ENCODE measurements at places on chromosomes 3 and 15.
A peak's percentile ranks its signal among the peaks of the same experiment; 100 is the strongest.

GRCh38 chr3:161271646-161272045, 50.5 kb downstream of the NMD3 start:
- no peak for DNase-seq

GRCh38 chr15:42932833-42933515, 12.4 kb upstream of the TTBK2 start:
- no peak for DNase-seq

GRCh38 chr15:41024885-41025284, 71.6 kb downstream of the CHAC1 start:
- no peak for DNase-seq

- no peak for DNase-seq
These were observed 97.6 kb downstream of the TPRG1 start for GRCh38 chr3:189269365-189269764.

GRCh38 chr15:70036585-70037291, 61.0 kb downstream of the TLE3 start:
- no peak for DNase-seq

- no peak for DNase-seq
These were observed 10.7 kb upstream of the SHISA5 start for GRCh38 chr3:48514431-48515227.

DNA sequence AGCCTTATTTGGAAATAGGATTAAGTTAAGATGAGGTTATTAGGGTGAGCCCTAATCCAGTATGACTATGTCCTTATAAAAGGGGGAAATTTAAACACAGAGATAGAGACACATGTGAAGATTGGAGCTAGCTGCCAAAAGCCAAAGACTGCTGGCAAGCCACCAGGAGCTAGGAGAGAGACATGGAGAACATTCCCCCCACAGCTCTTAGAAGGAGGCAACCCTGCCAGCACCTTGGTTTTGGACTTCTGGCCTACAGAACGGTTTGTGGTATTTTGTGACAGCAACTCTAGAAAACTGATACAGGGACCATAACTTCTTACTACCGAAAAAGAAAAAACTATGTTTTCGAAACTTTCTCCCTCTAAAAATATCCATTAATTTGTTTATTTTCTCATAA, 245.3 kb upstream of the RARB start:
- DNase-seq: no peak

- no peak for DNase-seq
These were observed 304.0 kb downstream of the CACNA2D3 start for GRCh38 chr3:54426381-54426780.

DNA sequence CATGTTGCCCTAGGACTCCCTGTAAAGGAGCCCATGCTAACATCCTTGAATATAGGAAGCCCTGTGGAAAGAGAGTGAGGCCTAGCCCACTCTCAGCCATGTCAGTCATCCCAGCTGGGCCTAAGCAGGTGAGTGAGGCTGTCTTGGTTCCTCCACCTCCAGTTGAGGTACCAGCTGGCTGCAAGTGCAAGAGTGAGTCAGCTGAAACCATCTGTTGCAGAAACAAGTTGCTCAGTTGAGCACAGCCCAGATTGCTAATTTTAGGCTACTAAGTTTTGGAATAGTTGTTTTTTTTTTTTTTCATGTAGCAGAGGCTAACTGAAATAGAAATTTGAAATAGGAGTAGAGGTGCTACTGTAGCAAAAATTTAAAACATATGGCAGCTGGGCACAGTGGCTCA, 43.7 kb upstream of the ADPGK start:
- DNase-seq: no peak

DNA sequence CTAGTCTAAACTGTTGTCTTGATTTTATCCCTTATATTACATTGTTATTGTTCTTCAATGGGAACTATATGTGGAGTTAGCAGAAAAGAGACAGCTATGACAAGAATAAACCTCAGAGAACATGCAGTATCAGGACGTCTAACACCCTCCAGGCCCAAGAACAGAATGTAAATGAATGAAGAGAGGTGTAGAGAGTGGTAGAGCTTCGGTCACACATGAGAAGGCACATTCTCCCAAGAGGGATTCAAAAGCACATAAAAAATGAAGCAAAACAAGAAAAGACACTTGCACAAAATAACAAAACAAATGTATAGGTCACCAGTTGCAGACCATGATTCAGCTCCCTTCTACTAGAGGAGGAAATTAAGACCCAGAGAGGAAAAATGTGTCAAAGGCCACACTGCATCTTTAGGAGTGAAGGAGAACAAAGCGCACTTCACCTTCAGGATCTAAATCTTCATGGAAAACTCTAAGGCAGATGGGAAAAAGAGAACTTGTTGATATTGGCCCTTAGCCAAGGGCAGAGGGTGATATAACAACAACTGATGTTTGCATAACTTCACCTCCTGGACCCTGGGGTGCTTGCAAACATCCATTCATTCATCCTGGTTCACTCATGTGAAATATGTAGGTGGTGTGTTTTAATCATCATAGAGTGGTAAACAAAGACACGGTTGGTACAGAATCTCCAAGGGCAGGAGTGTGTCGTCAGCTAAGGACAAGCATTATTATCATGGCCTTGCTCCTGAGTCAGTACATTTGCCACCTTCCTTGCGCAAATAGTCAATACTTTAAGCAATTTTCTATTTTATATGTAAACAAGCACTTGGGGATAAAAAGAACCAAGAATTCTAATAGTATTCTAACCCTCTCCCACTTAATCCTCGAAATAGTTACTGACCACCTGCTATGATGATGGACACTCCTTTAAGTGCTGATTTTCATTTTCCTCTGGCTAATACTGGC, 8.8 kb downstream of the NEK10 start:
- DNase-seq: no peak

GRCh38 chr3:16720367-16720940, 115.2 kb upstream of the DAZL start:
- no peak for DNase-seq

GRCh38 chr3:9041626-9042025, 78.4 kb upstream of the RAD18 start:
- DNase-seq: no peak

DNA sequence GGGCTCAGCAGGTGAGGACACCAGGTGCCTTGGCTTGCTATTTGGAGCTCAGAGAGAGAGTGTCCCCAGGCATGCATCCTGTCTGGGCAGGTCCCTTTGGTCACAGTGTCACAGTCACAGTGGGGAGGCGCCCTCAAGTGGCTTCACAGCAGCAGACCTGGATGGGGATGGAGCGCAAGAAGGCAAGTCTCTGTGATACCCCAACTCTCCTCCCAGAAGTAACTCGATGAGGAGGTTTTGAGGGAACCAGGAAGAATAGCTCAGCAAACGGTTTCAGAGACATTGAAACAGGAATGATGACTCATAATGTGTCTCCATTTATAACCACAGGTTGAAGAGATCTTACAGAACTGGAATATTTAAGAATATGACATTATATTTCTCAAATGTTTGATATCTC, 66.5 kb upstream of the SH3GL3 start:
- no peak for DNase-seq

DNA sequence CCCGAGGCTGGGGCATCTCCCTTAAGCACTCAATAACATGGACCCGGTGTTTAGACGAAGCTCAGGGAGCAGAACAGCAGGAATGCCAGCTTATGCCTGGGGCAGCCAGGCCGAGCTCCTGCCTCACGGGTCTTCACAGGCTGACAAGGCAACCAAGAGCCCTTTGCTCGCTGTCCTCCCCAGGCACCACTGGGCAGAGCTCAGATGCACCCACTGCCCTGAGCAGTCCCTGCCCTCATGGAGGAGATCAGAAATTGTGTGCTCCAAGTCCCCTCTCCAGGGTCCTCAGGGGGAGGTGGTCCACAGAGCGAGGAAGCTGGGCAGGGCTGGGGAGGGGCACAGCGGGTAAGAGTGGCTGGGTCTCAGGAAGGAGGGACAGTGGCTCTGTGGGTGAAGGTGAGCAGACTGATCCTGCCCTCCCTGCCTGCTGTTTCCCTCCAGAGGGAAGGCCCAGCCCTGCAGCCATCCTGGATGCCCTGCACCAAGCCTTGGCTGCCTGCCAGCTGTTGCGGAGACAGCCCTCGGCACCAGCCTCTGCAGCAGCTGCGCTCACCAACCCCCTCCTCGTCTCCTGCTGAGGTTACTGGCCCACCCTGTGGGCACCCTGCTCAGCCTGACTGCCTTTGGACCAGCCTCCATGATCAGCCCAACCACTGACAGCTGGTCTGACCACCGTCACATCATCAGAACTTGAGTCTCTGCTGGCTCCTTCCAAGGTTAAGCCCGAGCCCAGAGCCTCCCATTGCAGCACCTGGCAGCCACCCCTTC, 21.1 kb upstream of the GP9 start:
- no peak for DNase-seq

DNA sequence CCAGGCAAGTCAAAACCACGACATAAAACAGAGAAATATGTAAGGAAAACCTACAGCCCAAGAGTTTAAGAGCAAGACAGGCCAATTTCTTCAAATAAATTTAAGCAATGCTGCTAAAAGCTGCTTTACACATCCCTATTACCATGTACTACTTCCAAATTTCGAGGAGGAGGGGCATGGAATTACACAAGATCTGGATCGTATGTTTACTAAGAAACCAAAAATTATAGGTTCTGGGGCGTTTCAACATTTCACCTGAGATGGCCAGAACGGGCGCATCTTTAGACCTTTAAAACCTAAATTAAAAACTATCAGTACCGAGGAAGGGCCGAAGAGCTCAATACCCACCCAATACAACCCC, 664 bp upstream of the NR2C2 start:
- DNase-seq: no peak

DNA sequence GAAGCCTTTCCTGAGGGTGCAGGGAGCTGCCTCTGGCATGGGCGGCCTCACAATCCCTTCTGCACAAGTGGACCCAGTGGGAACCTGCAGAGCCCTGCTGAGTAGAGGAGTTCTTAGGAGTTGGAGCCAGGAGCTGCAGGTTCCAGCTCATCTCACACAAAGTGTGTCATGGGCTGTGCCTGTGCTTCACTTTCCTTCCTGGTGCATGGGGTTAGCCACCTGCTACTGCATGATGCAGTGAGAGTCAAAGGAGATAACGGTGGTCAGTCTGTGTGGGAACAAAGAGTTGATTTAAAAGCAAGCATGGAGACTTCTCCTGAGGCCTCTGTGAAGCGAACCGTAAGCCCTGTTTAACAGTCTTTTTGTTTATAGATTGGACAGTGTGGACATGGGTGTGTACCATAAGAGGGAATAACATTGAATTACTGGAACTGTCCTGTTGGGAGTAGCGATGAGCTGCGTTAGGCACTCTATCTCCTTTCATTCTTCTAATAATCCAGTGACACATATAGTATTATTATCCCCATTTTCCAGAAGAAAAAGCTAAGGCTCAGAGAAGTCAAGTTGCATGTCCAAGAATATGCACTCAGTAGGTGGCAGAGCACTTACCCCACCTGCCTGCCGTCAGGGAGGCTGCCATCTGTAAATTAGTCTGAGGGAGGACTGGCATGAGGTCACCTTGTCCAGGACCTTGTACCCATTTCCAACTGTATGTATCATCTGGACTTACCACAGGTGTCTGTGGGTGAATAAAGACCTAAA, 68.7 kb upstream of the PRR23C start:
- DNase-seq: no peak

- no peak for DNase-seq
These were observed 58.6 kb upstream of the MCF2L2 start for GRCh38 chr3:183487016-183487415.

DNA sequence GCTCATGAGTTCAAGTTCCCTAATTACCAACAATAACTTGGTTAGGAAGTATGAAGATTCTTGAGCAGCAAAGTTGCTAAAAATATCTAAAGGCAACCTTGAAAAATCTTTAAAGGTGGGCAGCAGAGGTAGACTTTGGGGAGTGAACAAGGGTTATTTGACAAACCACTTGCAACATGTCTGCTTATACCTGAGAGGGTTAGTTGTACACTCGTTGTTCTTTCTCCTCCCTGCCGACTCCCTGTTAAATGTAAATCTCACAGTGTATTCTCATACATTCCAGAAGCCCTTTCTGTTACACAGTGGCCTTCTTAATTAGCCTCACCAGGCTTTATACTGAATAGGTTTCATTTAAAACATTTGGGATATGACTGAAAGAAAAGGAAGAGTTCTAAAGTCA, 121.7 kb downstream of the ARNT2 start:
- DNase-seq: no peak

- DNase-seq: no peak
These were observed 171.3 kb downstream of the ATP10A start for GRCh38 chr15:25691544-25692430.

DNA sequence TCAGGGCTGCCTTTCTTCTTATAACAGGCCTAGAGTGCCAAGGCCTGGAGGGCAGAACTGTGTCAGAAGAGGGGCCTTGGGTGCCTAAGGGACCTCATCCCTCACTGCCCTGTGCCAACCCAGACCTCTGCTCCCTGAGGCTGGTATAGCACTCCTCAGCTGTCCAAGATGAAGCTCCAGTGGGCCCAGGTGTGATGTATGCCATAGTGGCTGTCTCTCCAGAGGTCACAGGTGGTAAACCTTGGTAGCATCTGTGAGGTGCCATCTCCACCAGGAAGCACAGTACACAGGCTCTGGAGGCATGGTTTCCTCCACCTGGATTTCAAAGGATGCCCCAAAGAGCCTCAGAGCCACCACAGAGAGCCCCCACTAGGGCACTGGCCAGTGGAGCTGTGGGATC, 12.3 kb upstream of the KLHL40 start:
- DNase-seq: no peak

DNA sequence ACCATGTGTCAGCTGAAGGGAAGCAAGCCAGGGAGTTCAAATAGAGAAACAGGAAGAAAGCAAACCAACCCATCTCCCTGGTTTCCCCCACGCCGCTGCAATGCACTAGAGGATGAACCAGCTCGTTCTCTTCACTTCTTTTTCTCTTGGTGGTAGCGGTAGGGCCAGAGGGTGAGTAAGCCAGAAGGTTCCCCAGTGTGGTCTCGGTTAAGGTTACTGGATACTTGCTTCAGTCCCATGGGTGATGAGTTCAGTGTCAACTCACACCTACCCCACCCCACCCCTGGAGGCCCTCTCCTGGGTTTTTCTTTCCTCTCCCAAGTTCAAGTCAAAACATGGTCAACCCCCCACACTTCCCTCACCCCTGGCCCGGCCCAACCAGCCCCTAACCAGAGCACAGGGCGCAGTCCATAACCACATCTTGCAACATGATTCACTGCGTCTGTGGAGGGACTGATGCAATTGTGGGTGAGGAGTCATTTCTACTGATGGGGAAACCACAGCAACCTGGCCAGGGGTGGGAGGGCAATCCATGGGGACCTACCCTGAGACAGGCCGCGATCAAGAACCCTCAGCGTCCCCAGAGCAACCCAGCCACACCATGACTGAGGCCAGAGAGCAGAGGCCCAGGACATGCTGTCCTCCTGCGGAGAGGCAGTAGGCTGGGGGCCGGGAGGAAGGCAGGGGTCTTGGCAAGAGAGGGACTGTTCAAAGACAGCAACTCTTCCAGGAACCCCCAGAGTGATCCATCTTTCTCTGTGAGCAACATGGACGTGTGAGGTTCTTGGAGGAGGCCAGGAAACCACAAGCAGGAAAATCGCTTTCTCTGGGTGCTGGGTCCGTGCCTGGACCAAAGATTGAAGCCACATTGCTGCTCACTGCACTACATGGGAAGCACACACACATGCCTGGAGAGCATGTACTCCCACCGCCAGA, 276.6 kb downstream of the UACA start:
- DNase-seq: peak; percentile 30

GRCh38 chr15:50871832-50872231, 36.7 kb upstream of the AP4E1 start:
- no peak for DNase-seq

- DNase-seq: no peak
These were observed 25.0 kb downstream of the TKT start for GRCh38 chr3:53230789-53231188.

- no peak for DNase-seq
These were observed 135.1 kb downstream of the KCNMB2 start for GRCh38 chr3:178671377-178671776.

GRCh38 chr3:59131016-59131766, 81.4 kb upstream of the CFAP20DC start:
- no peak for DNase-seq

- no peak for DNase-seq
These were observed 78.1 kb downstream of the FBXL22 start for GRCh38 chr15:63675263-63675662.

Measured in stimulated activated CD8-positive, alpha-beta memory T cell treated with anti-CD3 and anti-CD28 coated beads, Interleukin-2, amount 100 ng/mL, for 1 hour (primary cell).